CD8-positive, alpha-beta memory T cell (primary cell): ENCODE measurements at places on chromosomes 6 and 20. TPM values are rescaled to one million over a fixed set of nuclear protein-coding genes. Genes with fewer than 3 reads are reported as not detected.

PLCB4 gene
- not detected for total RNA-seq

LY6G5C gene
- 4.5 TPM for total RNA-seq

KCNK16 gene
- total RNA-seq, result not detected

KCNS1 gene
- total RNA-seq, result 0.16 TPM

DNA sequence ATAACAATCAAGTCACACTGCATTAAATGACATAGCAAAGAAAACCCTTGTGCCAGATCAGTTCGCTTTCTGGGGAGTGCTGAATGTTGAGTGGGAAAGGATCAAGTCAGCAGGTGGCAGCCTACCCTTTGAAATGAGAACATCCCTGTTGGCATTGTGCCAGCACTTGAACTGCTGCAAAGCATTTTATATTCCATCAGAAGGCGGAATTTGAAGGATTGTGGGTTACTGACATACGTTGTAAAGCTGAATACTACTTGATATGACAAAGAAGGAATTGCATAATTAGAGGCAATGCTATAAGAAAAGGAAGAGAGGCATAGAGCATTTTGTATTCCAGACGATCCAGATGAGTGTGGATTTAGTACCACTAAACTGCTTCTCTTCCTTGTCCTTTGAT lies 26.5 kb downstream of the BCKDHB start:
- DNase-seq, result no peak

- DNase-seq, result peak; percentile 96
Observed at GRCh38 chr6:89829472-89830169, at the start of gene CASP8AP2. CASP8AP2 (plus strand) TSS chr6:89829880.

DNA sequence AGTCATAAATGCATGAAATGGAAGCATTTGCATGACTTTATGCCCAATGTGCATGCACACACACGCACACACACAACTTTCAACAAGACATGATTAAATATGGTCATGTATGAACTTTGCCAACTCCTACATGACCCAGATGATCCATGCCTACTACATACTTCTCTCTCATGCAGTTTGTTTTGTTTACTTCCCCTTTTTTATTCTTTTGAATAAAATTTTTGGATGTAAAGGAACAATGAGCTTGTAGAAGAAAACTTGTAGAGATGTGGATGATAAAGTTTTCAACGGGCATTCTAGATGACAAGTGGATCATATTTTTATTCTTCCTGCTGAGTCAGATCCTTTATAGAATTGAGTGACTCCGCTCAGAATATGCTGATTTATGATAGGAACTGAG lies 50.8 kb upstream of the AIG1 start:
- DNase-seq, result no peak

DNA sequence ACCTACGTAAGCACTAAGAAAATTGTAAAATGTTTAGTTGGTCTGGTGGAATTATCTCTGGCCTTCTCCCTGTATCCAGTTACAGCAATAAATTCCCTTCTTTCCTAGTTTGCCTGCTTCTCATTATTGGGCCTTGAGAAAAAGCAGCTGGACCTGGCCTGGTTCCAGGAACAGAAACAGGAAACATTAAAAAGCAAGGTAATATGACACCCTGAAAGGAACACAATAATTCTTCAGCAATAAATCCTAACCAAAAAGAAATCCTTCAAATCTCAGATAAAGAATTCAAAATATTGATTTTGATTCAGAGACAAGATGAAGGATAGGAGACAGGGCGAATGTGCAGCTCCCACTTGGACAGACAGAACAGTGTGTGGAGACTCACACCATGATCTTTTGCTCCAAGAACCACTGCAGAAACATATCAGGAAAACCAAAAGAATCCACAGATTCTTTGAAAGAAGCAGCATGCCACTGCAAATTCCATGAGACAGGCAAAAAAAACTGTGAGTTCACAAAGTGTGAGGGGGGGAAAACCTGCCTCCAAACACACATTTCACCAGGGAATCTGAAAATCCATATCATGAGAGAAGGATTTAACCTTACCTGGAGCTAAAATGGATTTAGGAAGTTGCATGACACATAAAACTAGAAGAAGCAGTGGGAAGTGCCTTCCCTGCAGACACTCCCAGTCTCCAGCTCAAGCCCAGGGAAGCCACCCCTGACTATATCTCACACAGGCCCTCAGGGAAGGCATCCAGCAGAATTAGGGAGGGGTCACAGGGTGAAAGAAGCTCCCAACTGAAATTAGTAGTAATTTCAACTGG lies 28.9 kb downstream of the TREM1 start:
- no peak for DNase-seq

GRCh38 chr6:39934131-39934757 lies at the start of gene MOCS1:
MOCS1 (minus strand) TSS chr6:39934462; CDS start chr6:39934417, 45 bp downstream.
- DNase-seq, result peak; percentile 3

DNA sequence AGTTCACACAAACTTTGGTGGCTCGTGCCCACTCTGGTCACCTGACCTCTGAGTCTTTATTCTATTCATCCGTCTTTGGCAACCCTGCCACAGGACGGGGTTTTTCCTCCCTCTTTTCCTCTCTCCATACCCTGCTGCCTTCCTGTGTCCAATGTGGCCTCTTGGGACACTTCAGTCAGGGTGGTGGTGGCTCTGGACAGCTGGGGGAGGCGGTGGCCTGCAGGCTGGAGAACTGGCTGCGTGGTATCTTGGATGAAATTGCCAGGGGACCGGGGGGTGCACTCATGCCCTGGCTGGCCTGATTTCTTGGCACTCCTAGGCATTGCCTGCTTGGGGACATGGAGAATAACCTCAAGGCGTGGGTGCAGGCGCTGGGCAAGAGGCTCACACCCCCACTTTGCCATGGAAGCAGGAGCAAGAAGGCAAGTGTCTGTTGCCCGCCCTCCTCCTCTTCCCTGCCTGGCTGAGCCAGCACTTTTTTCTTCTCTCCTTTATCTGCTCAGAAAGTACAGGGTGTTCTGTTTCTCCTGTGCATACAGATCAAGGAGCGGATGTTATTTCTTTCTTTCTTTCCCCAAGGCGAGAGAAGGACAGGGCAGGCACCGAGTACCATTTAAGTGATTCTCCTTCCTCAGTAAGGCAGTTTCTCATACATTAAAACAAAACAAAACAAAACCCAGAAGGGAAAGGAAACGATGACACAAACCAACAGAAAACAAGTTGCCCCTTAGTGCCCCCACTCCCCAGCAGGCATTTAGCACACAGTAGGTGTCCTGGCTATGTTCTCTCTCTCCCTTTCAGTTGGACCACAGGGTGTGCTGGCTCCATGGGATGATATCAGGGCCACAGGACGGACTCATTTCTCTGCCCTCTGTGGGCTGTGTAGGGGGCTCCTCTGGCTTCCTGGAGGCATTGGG lies 155.5 kb upstream of the RNF24 start:
- DNase-seq, result no peak

DNA sequence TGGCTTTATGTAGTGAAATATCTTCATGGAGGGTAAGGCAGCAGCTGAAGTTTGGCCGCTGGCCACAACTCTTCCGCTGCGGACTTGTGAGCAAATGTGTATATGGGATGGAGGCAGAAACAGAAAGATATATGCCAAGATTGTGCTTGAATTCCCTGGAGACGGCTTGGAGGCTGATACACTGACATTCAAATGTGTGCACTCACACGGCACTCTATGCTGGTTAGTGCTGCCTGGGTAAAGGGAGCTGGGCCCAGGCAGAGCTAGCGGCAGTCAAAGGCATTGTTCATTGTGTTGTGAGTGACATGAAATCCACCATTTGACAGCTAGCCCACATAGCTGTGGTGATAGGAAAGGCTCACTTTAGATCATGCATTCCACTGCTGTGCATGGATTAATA lies 202.7 kb downstream of the CLIC5 start:
- no peak for DNase-seq

DNA sequence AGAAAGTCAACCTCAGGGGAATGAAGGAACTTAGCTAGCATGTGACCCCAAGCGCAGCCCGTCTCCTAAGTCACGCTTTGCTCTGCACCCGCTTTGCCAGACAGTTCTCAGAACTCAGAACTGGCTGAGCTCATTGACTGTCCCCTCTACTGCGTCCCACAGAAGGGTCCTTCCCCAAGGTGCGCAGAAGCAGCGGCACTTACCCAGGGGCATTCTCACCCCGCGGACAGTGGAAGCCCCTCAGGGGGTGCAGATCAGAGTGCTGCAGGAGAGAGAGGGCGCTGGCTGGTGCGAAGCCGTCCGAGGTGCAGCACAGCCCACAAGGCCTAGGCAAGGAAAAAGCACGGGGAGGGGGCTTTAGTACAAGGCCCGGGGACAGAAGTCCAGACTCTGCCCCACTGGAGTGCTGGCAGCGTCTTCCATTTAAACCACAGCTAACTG lies 807 bp downstream of the SNHG17 start:
- DNase-seq, result no peak

- no peak for DNase-seq
Observed at GRCh38 chr6:125987026-125987617, 782 bp downstream of the TRMT11 start.

ARHGAP40 gene
- not detected for total RNA-seq

DNA sequence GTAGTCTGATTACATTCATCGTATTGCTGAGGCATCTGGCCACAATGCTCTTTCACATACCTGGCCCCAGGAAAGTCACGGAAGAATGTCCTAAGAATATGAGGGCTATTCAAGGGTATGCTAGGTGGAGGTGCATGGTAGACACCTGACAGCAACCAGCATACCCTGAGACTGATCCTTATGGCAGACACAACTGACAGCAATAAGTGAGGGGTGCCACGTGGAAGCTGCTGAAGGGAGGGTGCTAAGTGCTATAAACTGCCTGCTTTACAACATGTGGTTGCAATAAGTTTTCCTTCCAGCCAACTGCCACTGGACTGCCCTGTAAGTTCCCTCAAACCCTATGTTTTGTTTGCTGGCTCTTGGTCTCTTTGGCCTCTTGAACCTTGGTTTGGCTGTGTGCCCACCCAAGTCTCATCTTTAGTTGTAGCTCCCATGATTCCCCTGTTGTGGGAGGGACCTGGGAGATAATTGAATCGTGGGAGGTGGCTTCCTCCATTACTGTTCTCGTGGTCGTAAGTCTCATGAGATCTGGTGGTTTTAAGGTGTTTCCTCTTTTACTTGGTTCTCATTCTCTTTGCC lies 201.3 kb upstream of the MOCS1 start:
- no peak for DNase-seq

- DNase-seq, result no peak
Observed at GRCh38 chr6:150320442-150320841, 48.4 kb upstream of the IYD start.

GRCh38 chr20:63117661-63118302 lies 98.1 kb downstream of the YTHDF1 start:
- no peak for DNase-seq

SMIM13 gene
- total RNA-seq, result 16.0 TPM

- DNase-seq, result no peak
Observed at GRCh38 chr6:154218301-154218700, 138.3 kb downstream of the IPCEF1 start.

- DNase-seq, result no peak
Observed at GRCh38 chr20:63108247-63108646, 101.5 kb upstream of the BHLHE23 start.

- no peak for DNase-seq
Observed at GRCh38 chr6:11769811-11770545, 8.6 kb downstream of the ADTRP start.
